ENCODE measurements at places on chromosomes 2 and 18. TPM values are rescaled to one million over a fixed set of nuclear protein-coding genes. Genes with fewer than 3 reads are reported as not detected.

LRRTM1 gene
- 24.3 TPM for total RNA-seq

CCT4 gene
- total RNA-seq: 105 TPM

FAM124B gene
- total RNA-seq: 0.26 TPM

IL36A gene
- not detected for total RNA-seq

CNDP1 gene
- 141 TPM for total RNA-seq

Data from dorsolateral prefrontal cortex (tissue), 122 donors.